ENCODE measurements at places on chromosomes 12 and 14. TPM values are rescaled to one million over a fixed set of nuclear protein-coding genes. Genes with fewer than 3 reads are reported as not detected.

DNA sequence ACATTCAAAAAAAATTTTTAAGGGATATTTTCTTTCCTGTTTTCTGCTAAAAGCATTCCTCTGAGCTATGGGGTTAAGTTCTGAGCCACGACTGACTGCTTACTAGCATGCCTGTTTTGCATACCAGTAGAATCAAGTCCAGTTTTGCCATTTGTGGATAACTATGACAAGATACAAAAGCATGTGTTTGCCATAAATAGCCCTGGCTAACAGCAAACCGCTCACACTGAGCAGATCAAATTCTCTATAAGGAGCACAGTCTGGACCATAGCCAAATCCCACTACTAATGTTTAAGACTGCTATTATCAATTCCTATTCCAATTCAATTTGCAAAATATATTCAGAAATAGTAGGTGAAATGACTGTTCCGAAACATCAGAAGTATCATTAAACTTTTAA, 3.2 kb downstream of the CFL2 start:
- no peak overlapping the region for H3K4me3 ChIP-seq
- H3K27ac ChIP-seq, result no peak overlapping the region
- H3K36me3 ChIP-seq, result peaks cover 5% of the 10 kb centered on the region
- H3K27me3 ChIP-seq, result no peaks in the 10 kb centered on the region

GRCh38 chr14:78240567-78240966, 70.4 kb downstream of the NRXN3 start:
- H3K27me3 ChIP-seq, result peaks cover 1% of the 10 kb centered on the region
- no peak for DNase-seq
- H3K4me1 ChIP-seq, result no peaks in the 10 kb centered on the region
- no peak overlapping the region for H3K27ac ChIP-seq
- no peak overlapping the region for H3K4me3 ChIP-seq

GRCh38 chr12:39878753-39879152, 227.1 kb downstream of the SLC2A13 start:
- no peaks in the 10 kb centered on the region for H3K4me1 ChIP-seq
- H3K4me3 ChIP-seq, result no peak overlapping the region
- no peak overlapping the region for H3K27ac ChIP-seq
- H3K36me3 ChIP-seq, result peaks cover 7% of the 10 kb centered on the region

- H3K4me3 ChIP-seq, result no peak overlapping the region
- no peak overlapping the region for H3K27ac ChIP-seq
- no peaks in the 10 kb centered on the region for H3K4me1 ChIP-seq
- H3K36me3 ChIP-seq, result peaks cover 1% of the 10 kb centered on the region
- DNase-seq, result no peak
Observed at GRCh38 chr12:122850695-122851350, 15.6 kb downstream of the HIP1R start.

DNA sequence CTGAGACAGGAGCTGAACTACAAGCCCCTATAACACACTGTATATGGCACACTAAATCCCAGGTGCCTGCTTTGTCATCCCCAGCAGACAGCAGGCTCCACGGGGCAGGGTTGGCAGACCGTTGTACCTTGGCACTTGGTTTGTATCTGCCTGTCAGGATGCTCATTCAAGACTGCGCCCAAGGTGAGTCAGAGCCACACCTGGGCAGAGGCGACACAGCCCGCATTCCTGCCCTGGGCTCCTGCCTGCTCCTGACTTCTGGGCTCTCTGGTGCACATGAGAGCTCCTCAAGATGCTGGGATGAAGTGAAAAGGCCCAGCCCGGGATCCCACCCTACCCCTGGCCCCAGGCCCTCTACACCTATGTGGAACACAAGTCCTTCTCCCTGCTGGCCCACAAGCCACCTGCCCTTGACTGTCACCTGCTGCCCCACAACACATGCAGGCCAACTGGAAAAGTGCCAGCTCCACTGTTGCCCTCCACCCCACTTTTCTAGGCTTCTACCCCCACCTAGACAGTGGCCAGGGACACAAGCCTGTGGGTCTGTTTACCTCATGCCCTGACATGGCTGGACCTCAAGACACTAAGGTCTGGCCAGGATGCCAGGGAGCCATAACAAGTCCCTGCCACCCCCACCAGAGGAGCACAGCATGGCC, 30.8 kb upstream of the PNMA1 start:
- H3K27me3 ChIP-seq, result no peaks in the 10 kb centered on the region

- no peaks in the 10 kb centered on the region for H3K36me3 ChIP-seq
- no peaks in the 10 kb centered on the region for H3K27me3 ChIP-seq
- H3K4me1 ChIP-seq, result peaks cover 53% of the 10 kb centered on the region
- no peak overlapping the region for H3K4me3 ChIP-seq
- no peak for DNase-seq
- no peak overlapping the region for H3K27ac ChIP-seq
Observed at GRCh38 chr14:105072892-105073719, 7.9 kb upstream of the GPR132 start.

The NELL2 gene
- 72.2 TPM for total RNA-seq

The VSIG10 gene
- total RNA-seq, result 1.7 TPM

The DCAF5 gene
- total RNA-seq, result 35.1 TPM
